Tibial nerve (tissue), 4 donors: ENCODE measurements at places on chromosomes 13 and 19. TPM values are rescaled to one million over a fixed set of nuclear protein-coding genes. Genes with fewer than 3 reads are reported as not detected.

Gene PRR36
- total RNA-seq = not detected

Gene ATP4A
- 0.63 TPM for total RNA-seq

DNA sequence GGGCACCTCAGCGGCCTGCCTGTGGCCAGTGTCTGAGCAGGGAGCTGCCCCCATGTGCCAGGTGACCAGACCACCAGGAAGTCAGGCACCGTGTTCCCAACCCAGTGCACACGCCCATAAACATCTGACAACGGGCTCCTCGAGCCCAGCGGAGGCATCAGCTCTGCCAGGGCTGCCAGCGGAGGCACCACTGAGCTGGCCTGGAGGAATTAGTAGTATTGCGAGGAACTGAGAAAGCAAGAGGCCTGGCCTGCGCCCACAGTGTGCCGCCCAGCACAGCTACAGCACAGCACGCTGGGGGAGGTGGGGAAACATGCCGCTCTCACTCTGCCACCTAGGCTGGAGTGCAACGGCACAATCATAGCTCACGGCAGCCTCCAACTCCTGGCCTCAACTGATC is 44.6 kb downstream of the ANKRD27 start:
- no peak overlapping the region for H3K27ac ChIP-seq
- H3K4me3 ChIP-seq = no peak overlapping the region
- peaks cover 8% of the 10 kb centered on the region for H3K36me3 ChIP-seq
- DNase-seq = no peak
- no peaks in the 10 kb centered on the region for H3K4me1 ChIP-seq

- H3K4me3 ChIP-seq = no peak overlapping the region
- no peak overlapping the region for H3K27ac ChIP-seq
- peaks cover 26% of the 10 kb centered on the region for H3K27me3 ChIP-seq
- H3K4me1 ChIP-seq = peaks cover 1% of the 10 kb centered on the region
- no peaks in the 10 kb centered on the region for H3K36me3 ChIP-seq
- no peak for DNase-seq
Measured at GRCh38 chr13:26971990-26972887, 199.4 kb downstream of the USP12 start.

DNA sequence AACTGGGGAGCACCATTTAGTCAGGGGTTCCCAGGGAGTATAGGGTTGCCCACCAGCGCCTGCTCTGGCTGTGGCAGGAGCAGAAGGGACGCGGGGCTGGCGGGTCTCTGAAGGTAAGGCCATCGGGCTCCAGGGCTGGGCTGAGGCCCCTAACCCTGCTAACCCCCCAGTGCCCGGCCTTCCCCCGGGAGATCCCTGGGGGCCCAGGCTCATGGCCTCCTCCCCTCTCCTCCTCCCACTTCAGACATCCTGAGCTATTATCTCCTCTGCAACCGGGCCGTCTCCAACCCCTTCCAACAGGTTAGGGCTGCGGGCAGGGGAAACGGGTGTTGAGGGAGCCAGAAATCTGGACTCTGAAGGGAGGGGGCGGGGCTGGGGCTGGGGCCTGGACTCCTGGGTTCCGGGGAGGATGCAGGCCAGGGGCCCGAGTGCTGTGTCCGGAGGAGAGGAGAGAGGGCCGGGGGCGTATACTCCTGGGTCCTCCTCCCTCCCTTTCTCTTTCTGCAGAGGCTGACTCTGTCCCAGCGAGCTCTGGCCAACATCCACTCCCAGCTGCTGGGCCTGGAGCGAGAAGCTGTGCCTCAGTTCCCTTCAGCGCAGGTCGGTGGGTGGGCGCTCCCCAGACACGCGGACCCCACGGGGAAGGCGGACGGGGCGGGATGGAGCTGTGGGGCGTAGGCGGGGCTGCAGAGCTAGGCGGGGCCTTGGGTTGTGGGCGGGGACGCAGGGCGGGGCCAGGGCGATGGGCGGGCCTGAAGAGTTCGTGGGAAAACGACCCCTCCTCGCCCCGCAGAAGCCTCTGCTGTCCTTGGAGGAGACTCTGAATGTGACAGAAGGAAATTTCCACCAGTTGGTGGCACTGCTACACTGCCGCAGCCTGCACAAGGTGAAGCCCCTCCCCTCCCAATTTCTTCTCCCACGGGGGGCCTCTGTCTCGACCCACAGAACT is 15.3 kb downstream of the TTYH1 start:
- peaks cover 45% of the 10 kb centered on the region for H3K27me3 ChIP-seq
- peak overlapping the region; percentile 44 for H3K4me3 ChIP-seq
- H3K27ac ChIP-seq = peak overlapping the region; percentile 10
- DNase-seq = no peak
- H3K4me1 ChIP-seq = peaks cover 9% of the 10 kb centered on the region
- no peaks in the 10 kb centered on the region for H3K36me3 ChIP-seq

Gene ZNF154
- total RNA-seq = 0.21 TPM

- H3K4me1 ChIP-seq = peaks cover 34% of the 10 kb centered on the region
- no peaks in the 10 kb centered on the region for H3K27me3 ChIP-seq
- no peak overlapping the region for H3K27ac ChIP-seq
- no peak for DNase-seq
- H3K36me3 ChIP-seq = peaks cover 18% of the 10 kb centered on the region
- peak overlapping the region; percentile 66 for H3K4me3 ChIP-seq
Measured at GRCh38 chr19:18339723-18340122, 675 bp upstream of the PGPEP1 start.

Gene LRRC4B
- total RNA-seq = 3.6 TPM

DNA sequence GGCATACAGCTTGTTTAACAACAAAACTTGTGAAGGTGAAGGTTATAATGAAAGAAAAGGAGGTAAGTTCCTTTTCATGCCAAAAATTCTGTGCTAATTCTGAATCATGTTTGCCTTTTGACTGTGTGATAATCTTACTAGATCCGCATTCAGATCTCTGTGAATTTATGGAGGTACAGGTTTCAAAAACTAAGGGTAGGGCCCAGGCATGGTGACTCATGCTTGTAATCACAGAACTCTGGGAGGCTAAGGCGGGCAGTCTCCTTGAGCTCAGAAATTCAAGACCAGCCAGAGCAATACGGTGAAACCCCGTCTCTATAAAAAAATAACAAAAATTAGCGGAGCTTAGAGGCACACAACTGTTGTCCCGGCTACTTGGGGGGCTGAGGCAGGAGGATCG is 45.9 kb downstream of the PCDH9 start:
- no peaks in the 10 kb centered on the region for H3K27me3 ChIP-seq
- H3K4me3 ChIP-seq = no peak overlapping the region
- H3K36me3 ChIP-seq = no peaks in the 10 kb centered on the region
- H3K4me1 ChIP-seq = no peaks in the 10 kb centered on the region
- DNase-seq = no peak
- no peak overlapping the region for H3K27ac ChIP-seq

Gene MAU2
- 106 TPM for total RNA-seq

Gene ADAT3
- 2.4 TPM for total RNA-seq

DNA sequence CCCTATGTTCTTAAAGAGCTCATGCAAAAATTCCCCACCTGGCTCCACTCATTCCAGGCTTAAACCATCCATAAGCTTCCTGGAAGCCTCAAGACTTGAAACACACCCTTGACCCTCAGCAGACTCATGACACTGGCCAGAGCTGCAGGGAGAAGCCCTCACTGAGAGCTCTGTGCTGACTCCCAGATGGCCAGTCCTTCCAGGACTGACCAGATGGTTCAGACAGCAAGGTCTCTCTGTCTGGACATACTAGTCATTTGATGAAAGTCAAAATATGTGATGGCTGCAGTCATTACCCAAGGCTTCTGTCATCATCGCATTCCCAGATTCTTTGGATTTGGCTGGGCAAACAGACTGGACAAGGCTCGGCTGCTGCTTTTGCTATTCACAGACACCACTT is 397.4 kb downstream of the FOXO1 start:
- H3K4me3 ChIP-seq = no peak overlapping the region
- H3K27me3 ChIP-seq = no peaks in the 10 kb centered on the region
- H3K4me1 ChIP-seq = peaks cover 17% of the 10 kb centered on the region
- H3K27ac ChIP-seq = no peak overlapping the region
- DNase-seq = no peak

- DNase-seq = no peak
- no peak overlapping the region for H3K27ac ChIP-seq
- H3K4me1 ChIP-seq = peaks cover 32% of the 10 kb centered on the region
Measured at GRCh38 chr19:5086230-5086629, 117.3 kb downstream of the KDM4B start.

DNA sequence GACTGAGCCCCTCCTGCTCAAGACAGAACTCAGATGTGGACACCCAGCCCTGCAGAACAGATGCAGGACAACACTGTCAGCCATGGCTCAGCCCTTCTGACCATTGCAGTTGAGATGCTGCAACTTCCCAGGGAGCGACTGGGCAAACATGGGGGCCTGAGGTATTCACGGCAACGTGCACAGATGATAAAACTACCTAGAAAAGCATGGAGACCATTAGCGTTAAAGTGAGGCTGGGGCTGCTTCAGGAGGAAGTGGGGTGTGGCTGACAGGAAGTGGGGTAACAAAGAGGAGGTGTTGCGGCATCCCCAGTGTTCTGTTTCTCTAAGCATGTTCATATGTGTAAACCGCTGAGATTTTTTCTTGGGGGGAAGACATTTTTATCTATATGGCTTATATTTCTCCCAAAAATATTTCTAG is 1.3 kb upstream of the SIGLEC9 start:
- H3K27me3 ChIP-seq = no peaks in the 10 kb centered on the region
- H3K4me3 ChIP-seq = no peak overlapping the region
- no peaks in the 10 kb centered on the region for H3K4me1 ChIP-seq
- peak overlapping the region; percentile 70 for H3K27ac ChIP-seq

Gene TNNI3
- not detected for total RNA-seq

Gene ZNF578
- total RNA-seq = 0.98 TPM

Gene OR7A5
- total RNA-seq = 1.8 TPM

Gene ZNF208
- total RNA-seq = 20.7 TPM

GRCh38 chr13:71677124-71677523 is 189.9 kb downstream of the DACH1 start:
- no peak overlapping the region for H3K4me3 ChIP-seq
- no peak for DNase-seq
- no peaks in the 10 kb centered on the region for H3K36me3 ChIP-seq

Gene SEMA6B
- total RNA-seq = 12.4 TPM

- H3K36me3 ChIP-seq = peaks cover 51% of the 10 kb centered on the region
- H3K4me1 ChIP-seq = no peaks in the 10 kb centered on the region
- peak overlapping the region; percentile 60 for H3K4me3 ChIP-seq
- no peak overlapping the region for H3K27ac ChIP-seq
Measured at GRCh38 chr19:18161636-18162002, 8.7 kb downstream of the PIK3R2 start.

DNA sequence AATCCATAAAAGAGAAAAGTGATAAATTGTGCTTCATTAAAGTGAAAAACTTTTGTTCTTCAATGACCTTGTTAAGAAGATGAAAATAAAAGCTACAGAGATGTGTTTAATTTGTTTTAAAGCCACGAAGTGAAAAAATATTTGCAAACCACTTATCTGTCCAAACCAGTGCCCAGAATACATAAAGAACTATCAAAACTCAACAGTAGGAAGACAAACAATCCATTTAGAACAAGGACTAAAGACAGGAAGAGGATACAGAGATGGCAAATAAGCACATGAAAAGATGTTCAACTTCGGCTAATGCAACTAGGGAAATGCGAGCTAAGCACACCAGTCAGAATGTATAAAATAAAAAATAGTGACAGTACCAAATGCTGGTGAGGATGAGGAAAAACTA is 15.0 kb downstream of the GJB6 start:
- no peaks in the 10 kb centered on the region for H3K4me1 ChIP-seq
- DNase-seq = no peak
- no peak overlapping the region for H3K27ac ChIP-seq
- no peaks in the 10 kb centered on the region for H3K27me3 ChIP-seq
